ENCODE measurements at places on chromosomes 1 and 21.

DNA sequence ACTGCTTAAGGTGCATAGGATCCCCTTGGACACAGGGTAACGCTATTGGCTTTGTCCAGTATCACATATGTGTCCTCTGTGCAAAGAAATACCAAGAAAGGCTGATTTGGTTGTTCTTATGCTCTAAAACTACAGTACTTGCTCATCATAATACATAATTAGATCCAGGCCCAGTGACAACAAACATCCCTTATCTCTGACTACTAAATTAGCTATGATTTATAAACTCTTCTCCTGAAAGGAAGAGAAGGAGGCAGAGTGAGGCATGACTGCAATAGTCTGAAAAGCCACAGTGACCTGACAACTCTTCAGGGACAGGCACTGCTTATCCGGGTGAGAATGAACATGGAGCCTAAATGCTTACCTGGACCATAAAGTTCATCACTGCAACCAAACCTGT, 30.7 kb downstream of the MGST3 start:
- no peak for DNase-seq

GRCh38 chr1:44348061-44348485, 7.0 kb downstream of the ERI3 start:
- no peak for DNase-seq

GRCh38 chr21:15472108-15473040, 257.4 kb upstream of the USP25 start:
- no peak for DNase-seq

DNA sequence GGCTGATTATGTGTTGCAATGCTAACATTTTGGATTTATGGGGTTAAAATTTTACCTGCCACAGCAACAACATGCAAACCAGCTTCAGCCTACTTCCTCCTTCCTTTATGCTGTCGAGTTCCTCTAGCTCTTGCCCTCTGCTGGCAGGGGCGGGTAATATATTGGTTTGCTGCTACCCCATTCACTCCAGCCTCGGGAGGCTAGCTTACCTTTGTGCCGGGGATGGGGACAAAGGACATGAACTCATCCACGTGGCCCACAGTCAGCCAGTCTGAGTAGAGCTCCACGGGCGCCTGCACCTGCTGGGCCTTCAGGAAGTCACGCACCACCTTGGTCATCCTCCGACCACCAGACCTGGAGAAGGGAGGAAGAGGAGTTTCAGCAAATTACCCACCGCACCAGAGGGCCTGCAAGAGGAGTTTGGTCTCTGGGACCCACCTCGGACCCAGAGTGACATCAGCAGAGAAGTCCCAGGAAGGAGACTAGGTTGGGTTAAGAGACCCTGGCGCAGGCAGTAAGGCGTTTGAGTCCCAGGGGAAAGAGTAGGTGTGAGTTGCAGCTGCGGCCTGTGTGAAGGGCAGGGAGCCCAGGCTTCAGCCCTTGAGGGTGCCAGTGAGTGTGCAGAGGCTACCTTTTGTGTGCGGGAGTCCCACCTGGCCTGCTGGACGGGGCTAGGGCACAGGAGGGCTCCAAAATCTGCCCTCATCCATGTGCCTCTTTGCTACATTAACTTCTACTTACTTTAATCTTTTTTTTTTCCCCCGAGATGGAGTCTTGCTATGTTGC, 21.8 kb upstream of the SDHB start:
- DNase-seq = peak; percentile 30

- DNase-seq = no peak
Measured at GRCh38 chr1:3219005-3219790, 150.2 kb downstream of the PRDM16 start.

GRCh38 chr21:44711327-44712202, at the start of gene TSPEAR:
TSPEAR (minus strand) TSS chr21:44711572; CDS start chr21:44711514, 58 bp downstream.
- DNase-seq = no peak

Data from activated T-cell treated with anti-CD3 and anti-CD28 coated beads, Interleukin-2, amount 50 U/mL, for 48 hours (primary cell).